Globus pallidus (tissue), 1 donor: ENCODE measurements at places on chromosomes 2 and 18.

DNA sequence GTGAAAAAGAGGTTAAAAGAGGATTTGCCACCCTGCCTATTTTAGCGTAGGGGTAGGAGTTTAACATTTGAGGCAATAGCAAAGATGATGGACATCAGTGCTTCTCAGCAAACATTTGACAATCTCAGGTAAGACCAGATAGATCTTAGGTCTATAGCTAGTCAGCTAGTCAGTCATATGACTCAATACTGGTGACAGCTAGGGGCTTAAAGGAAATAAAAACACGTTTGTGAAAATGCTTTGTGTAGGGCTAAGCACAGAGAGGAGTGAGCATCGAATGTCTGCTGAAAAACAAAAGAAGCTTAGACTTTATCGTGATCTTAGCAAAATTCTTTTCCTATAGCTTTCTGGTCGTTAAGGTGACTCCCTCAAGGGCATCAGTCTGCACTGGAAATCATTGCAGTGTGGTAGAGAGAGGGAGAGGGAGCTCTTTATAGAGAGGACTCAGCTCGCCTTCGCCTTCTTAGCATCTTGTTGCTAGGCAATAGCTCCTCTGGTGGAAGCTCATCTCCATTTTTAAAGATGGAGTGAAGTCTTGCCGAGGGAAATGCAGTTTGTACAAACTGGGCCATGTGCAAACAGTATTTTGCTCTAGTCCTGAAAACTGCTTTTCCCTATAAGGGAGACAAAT, 62.8 kb upstream of the SLC38A11 start:
- peak; percentile 23 for DNase-seq

DNA sequence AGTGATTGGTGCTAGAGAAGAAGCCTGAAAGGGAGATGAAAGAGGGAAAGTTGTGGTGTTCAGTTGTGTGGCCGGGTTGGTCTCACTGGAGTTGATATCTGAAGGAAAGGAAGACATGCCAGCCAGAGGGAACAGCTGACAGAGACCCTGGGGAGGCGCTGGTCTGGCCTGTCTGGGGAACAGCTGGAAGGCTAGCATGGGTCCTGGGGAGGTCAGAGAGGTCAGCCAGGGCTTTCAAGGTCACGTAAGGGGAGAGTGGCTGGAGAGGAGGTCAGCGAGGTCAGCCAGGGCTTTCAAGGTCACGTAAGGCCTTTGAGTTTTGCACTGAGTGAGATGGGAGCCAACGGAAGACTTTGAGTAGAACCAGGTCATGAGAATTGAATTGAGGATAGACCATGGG, 11.0 kb downstream of the DYSF start:
- no peak for DNase-seq

- DNase-seq = no peak
These were observed 57.6 kb downstream of the CCNT2 start for GRCh38 chr2:134976074-134976702.

DNA sequence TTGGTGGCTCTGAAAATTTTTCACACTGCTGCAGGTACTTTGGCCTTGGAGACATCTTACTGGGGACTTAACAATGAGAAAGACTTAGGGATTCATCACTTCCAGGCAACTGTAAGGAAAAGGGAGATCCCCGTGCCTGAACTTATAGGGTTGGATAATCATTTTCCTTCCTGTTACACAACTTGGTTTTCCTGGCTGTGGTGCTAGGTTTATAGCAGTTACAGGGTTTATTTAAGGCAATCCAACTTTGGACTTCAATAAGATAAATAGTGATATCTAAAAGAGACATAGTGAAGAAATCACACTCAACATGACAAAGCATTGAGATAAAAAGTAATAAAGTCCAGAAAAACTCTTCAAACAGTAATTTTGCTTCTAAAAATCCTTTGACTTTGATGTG, 70.2 kb upstream of the RAPH1 start:
- no peak for DNase-seq

GRCh38 chr18:49621301-49621700, 59.4 kb downstream of the LIPG start:
- DNase-seq = no peak

- peak; percentile 72 for DNase-seq
These were observed 21.6 kb downstream of the MERTK start for GRCh38 chr2:111919794-111920608.

DNA sequence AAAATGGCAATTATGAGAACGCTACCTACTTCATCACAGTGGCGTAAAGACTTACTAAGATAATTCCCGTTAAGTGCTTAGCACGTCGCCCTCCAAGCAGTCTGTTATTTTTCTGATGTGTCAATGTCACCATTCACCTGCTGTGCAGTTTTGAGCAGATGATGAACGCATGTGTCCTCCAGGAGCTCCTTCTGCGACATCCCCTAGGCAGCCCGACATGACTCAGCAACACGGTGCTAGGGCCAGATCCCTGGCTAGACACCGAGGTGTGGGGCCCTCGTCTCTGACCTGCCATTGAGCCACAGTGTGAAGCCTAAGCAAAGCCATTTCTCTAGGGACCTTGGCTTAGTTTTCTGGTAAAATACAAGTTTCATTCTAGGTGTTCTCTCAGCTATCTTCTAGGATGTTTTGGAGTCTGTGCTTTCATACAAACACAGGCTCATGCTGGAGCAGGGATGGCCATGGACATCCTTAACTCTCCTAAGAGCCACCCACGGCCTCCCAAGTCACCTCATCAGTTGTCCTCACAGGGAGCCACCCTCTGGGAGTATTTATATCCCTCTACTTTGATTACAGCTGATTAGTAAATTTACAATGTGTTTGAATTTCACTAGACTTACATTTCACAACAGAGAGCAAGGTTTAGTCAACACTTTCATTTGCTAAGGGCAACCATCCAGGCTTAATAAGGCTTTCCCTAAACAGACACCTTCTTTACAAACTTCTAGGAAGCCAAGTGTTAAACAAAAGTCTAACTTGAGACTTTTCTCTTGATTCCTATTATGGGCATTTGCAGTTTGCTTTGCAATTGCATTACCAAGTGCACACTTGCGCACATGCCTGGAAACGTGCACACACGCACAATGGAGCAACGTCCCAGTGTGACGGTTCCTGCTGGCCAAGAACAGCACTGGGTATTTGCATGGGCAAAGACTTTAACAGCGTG, 376.8 kb upstream of the ID2 start:
- no peak for DNase-seq

DNA sequence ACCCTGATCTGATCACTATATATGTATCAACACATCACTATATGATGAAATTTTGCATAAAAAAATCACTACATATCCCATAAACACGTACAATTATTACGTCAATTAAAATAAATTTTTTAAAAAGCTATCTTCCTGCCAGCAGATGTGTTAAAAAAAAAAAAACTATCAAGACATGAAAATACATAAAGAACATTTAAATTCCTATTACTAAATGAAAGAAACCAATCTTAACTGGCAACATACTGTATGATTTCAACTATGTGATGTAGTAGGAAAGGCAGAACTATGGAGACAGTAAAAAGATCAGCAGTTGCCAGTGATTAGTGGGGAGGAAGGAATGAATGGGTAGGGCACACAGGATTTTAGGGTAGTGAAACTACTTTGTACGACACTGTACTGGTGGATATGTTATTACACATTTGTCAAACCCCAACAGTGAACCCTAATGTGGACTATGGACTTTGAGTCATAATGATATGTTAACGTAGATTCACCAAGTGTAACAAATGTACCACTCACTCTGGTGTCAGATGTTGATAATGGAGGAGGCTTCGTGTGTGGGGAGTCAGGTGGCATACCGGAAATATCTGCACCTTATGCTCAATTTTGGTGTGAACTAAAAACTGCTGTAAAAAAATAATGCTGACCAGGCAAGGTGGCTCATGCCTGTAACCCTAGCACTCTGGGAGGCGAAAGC, 27.4 kb downstream of the USP34 start:
- DNase-seq = no peak

- DNase-seq = no peak
These were observed 155.4 kb upstream of the KYNU start for GRCh38 chr2:142722086-142722485.

GRCh38 chr2:9030190-9030589, 26.7 kb upstream of the MBOAT2 start:
- DNase-seq = no peak

DNA sequence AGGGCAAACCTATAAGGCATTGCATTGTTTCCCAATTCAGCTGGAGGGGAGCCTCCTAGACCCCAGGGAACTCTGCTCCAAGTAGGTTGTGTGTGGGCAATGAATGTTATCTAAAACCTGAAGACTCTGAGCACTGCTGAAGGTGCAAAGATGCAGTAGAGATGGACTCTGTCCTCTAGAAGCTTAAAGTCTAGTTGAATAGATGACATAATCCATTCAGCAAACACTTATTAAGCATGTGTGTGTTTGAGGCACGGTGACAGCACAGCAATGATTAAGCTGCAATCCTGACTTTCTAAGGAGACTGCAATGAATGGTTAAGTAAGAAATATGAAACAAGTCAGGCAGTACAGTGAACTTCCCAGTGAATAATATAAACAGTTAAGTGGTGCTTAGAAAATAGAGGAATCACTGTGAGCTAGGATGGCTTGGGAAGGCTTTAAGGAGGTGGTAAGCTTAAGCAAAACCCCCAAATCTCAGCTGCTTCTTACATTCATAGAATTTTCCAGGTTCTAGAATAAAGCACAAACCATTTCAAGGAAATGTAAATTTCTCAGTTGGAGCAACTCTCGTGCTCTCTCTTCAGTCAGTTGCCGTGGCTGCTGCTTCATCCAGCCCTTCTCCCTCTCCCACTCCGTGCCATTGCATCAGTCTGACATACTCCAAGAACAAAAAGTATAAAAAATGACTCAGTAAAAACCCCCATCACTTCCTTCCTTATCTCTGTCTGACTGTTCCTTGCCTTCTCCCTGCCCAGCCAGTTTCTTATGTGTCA, 19.1 kb downstream of the MXD1 start:
- no peak for DNase-seq

DNA sequence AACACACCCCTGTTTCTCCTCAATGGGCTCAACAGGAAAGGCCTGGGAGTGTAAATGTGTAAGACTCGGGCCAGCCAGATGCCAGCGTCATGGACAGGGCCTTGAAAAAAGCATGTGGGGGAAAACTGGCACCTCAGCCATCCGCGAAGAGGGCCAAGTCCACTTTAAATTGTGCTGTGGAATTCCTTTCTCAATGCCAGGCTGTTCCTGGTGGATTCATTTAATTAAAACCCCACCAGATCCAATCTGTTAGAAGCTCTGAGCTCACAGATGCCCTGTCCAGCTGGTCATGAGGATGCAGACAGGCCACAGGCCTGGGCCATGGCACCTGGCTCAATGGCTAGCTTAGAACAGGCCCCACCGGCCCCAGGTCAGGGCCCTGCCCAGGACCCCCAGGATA, 24.8 kb downstream of the KCNK3 start:
- no peak for DNase-seq

- DNase-seq = peak; percentile 59
These were observed 83.8 kb upstream of the RIOK3 start for GRCh38 chr18:23369266-23369665.

- no peak for DNase-seq
These were observed 267.6 kb upstream of the LYPD1 start for GRCh38 chr2:132937629-132938028.

DNA sequence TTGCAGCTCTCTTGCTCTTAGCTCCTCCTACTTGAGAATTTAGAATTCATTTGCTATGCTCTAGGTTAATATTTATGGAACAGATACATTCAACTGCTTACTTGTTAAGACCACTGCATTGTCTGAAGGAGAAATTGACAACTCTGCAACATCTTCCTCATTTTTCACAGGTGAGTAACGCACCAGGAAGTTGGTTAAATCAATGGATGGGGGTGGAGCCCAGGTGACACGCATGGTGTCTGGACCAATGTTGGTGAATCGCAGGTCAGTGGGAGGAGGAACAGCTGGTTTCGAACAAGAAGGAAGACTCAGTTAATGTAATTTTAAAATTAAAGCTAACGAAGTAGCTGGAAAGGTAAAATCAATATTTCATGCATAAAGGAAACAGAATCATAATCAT, 44.3 kb downstream of the FN1 start:
- no peak for DNase-seq

DNA sequence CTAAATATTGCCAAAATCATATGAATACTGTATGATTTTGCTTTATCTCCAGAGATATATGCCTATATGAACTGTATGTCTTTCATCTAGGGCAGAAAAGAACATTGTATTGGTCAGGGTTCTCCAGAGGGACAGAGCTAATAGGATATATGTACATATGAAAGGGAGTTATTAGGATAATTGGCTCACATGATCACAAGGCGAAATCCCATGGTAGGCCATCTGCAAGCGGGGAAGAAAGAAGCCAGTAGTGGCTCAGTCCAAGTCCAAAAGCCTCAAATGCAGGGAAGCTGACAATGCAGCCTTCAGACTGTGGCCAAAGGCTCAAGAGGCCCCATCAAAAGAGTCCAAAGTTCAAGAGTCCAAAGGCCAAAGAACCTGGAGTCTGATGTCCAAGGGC, 209.9 kb downstream of the RNF144A start:
- no peak for DNase-seq

DNA sequence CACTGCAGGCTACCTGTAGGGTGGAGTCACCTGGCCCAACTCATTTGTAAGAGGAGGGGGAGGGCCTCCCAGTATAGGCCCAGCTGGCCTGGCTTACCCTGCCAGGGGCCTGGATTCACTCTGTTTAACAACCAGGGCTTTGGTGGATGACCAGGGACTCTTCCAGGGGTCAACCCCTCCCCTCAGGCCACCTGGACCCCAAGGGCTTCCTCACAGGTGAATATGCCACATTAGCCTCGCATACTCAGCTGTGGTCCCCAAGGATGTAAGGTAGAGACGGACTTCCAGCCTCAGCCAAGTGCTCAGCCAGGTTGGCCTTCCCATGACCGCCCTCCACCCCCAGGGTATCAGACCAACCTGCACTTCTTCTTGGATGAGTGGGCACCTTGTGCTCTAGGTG, 8.8 kb upstream of the SH3RF3 start:
- DNase-seq = no peak

DNA sequence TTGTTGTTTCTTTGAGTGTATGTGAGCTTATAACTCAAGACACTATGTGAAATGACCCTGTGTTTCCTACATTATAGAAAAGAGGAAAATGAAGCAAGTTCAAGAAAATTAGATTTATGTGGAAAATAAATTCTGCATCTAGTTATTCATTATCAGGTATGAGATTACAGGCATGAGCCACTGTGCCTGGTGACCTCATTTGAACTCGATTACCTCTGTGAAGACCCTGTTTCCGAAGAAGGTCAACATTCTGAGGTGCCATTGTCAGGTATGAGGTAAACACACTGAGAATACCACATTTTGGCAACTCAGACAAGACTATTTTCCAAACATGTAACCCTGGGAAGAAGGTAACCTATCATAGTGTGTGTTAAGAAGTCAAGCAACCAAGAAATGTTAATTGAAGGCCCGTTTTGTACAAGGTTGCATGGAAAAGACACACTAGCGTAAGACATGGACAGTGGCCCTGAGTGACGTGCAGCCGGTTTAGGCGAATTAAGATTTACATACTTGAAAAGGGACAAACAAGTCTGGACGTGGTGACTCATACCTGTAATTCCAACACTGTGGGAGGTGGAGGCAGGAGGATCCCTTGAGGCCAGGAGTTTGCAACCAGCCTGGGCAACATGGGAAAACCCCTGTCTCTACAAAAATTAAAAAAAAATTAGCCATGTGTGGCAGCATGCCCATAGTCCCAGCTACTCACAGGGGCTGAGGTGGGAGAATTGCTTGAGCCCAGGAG, 186.6 kb downstream of the NEDD4L start:
- no peak for DNase-seq
